Hematopoietic multipotent progenitor cell treated with erythropoietin and hydrocortisone succinate and interleukin-3 and kit ligand, for 6 days (in vitro differentiated cells): ENCODE measurements at places on chromosomes 3 and 15.

- DNase-seq: no peak
Observed at GRCh38 chr3:127410137-127410488, 122.3 kb upstream of the PRR20G start.

DNA sequence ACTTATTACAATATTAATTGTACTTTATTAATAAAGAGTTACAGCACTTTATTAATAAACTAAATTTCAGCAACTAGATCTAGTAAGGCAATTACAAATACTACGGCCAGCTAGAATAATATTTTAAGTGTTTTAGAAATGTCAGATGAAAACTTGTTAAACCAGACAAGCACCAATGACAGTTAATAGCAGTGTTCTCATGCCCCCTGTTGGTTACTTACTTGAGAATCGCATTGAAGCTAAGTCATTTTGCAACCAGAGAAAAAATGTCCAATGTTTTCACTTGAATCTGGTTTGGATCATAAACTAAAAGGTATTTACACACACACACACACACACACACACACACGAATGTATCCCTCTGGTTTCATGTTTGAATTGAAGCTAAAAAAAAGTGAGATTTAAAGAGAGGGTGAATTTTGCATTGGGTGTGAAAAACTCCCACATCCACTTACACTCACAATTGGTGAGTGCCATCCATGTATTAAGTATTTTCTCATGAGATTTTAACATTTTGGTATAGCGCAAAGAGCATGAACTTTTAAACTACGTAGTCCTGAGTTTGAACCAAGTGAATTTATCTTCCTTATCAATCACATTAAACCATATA lies 347.7 kb downstream of the ZBBX start:
- peak; percentile 51 for DNase-seq

DNA sequence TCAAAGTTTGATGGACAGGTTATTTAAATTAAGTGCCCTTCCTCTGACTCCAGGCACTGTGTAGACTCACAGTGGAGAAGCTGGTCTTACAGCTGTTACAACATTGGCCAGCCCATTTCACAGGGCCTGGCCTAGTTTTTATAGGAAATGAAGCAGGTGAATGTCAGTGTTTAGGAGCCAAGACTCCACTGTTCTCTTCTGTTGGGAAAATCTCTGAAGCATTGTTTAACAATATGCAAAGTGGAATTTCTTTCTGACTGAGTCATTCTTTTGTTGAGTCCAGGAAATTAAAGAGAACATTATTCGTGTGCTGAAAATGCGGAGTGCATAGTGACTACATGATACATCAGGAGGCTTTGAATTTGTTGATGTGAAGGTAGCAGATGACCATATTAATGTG lies 64.7 kb downstream of the ARRDC4 start:
- no peak for DNase-seq

DNA sequence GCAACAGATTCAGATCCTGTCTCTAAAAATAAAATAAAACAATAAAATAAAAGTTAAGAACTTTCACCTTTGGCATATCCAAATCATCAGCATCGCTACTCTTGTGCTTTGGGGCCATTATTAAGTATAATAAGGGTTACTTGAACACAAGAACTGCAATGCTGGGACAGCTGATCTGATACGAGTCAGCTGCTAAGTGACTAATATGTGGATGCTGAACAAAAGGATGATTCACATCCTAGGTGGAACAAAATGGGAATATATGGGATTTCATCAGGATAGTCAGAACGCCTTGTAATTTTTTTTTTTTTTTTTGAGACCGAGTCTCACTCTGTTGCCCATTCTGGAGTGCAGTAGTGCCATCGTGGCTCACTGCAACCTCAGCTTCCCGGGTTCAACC lies 29.7 kb downstream of the BUB1B start:
- no peak for DNase-seq

DNA sequence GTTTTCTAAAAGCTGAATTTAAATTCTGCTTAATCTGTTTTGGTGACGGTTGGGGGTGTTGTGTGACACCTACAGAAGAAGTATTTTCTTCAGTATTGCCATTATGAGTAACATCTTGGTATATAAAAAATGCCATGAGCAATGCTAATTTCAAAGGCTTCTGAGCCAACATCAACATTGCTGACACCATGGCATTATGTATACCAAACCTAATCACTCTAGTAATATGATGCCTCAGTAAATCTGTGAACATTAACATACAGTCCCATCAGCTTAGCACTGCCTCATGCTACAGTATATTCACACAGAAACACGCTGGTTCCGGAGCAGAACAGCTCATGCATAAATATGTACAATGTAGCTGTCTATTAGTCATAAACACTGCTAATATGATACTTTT lies 75.8 kb downstream of the ZPLD1 start:
- DNase-seq: no peak

- no peak for DNase-seq
Observed at GRCh38 chr15:46872981-46873330, 844.3 kb upstream of the SEMA6D start.

- peak; percentile 80 for DNase-seq
Observed at GRCh38 chr15:51775967-51776816, 24.8 kb downstream of the TMOD2 start.

- no peak for DNase-seq
Observed at GRCh38 chr3:41129731-41130130, 69.6 kb upstream of the CTNNB1 start.

- DNase-seq: no peak
Observed at GRCh38 chr15:90004252-90004651, 3.1 kb downstream of the ZNF710 start.

- peak; percentile 22 for DNase-seq
Observed at GRCh38 chr3:10772271-10773161, 43.5 kb upstream of the SLC6A11 start.

- no peak for DNase-seq
Observed at GRCh38 chr3:147246906-147247305, 159.4 kb downstream of the ZIC4 start.

GRCh38 chr3:145776782-145777408 lies 384.1 kb downstream of the PLOD2 start:
- DNase-seq: peak; percentile 63

DNA sequence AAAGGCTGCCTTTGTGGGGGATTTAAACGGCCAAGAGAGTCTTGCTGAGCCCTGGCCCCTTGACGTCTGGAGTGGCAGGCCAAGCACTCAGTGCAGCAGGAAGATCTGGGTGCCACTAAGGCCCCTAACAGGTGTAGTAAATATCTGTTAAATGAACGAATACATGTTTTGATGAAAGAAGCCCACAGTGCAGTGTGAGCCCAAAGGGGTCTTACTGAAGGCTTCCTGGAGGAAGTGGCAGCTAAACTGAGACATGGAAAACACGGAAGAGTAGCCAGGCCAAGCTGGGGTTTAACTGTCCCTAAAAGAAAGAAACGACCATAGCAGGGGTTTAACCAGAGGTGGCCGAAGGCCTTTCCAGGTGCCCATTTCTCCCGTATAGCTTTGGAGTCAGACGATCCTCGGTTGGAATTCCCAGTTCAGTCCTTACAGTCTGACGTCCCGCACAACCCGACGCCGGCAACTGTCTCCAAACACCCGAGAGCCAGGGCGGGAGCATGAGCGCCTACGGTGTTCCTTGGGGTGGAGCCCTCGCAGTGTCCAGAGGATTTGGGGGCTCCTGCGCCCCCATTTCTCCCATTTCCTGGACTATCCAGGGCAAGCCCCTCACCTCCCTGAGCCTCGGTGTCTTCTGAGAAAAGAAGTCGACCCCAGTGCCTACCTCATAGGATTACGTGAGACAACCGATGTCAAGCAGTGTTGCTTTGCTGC lies 910 bp upstream of the ABHD6 start:
- no peak for DNase-seq

DNA sequence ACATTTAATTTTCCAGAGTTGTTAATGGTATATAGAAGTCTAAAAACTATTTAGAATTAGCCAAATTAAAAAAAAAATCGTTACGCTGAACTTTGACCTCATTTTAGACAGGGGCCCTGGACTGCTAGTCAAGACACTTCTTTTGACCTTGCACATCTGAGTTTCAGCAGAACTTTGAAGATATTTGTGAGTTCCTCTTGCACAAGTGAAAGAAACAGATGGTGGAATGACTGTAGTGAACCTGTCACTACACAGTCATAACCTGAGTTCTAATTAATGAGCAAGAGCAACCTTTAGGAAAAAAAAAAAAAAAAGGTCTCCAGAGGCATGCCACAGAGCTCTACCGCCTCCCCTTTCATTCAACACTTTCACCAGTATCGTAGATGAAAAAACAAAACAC lies 5.3 kb downstream of the MYO5C start:
- DNase-seq: no peak

GRCh38 chr15:28125673-28126651 lies 26.8 kb upstream of the OCA2 start:
- DNase-seq: peak; percentile 85

DNA sequence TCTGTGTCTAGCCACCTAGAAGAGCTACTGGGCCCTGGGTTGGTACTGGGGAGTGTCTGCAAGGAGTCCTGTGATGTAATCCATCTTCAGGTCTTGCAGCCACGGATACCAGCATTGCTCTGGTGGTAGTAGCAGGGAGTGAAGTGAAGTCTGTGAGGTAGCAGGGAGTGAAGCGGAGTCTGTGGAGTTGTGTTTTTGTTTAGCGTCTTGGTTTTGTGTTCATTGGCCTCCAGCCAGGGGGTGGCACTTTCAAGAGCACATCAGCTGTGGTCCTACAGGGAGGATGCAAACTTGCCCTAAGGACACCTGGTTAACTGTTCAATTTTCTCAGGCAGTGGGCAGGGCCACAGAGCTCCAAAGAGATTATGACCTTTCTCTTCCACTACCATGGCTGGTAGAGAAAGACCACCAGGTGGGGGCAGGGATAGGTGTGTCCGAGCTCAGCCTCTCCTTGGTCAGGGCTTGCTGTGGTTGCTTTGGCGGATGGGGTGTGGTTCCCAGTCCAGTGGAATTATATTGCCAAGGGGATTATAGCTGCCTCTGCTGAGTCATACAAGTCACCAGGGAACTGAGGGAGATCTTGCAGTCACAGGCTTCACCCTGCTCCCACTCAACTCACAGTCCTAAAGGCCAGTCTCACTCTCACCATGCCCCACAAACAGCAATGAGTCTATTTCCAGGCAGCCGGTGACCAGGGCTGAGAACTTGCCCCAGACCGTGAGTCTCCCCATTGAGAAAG lies 424.7 kb downstream of the ZBBX start:
- no peak for DNase-seq

- no peak for DNase-seq
Observed at GRCh38 chr15:69896606-69897005, 201.1 kb downstream of the TLE3 start.

DNA sequence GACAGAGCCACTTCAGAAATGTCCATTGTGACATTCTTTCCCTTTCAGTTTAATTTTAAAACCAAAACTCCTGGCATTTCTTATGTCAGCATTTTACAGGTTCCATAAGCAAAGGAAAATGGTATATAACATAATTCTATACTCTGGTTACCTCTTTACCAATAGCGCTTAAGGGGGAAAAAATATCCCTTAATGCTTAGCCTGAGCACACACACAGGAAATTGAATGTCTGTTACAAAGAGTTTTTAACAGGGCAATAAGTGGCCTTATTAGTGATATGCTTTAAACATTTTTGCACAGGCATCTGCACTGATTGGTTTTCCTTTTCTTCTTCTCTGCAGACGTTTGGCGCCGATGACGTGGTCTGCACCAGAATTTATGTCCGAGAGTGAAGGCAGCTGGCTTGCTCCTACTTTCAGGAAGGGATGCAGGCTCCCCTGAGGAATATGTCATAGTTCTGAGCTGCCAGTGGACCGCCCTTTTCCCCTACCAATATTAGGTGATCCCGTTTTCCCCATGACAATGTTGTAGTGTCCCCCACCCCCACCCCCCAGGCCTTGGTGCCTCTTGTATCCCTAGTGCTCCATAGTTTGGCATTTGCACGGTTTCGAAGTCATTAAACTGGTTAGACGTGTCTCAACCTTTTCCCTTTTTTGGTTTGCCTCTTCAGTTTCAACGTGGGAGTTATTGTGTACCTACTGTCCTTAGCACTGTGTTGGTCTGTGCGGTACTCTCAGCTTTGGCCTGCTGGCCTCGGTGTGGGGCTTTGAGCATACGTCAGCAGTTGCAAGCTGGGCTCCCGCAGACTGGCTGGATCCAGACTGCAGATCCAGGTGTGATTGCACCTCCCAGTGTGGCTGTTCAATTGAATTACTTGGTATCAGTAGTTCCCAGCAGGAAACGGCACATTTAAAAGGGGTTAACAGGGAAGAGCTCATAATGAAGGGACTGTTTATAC lies 7.7 kb downstream of the CRABP1 start:
- DNase-seq: no peak

DNA sequence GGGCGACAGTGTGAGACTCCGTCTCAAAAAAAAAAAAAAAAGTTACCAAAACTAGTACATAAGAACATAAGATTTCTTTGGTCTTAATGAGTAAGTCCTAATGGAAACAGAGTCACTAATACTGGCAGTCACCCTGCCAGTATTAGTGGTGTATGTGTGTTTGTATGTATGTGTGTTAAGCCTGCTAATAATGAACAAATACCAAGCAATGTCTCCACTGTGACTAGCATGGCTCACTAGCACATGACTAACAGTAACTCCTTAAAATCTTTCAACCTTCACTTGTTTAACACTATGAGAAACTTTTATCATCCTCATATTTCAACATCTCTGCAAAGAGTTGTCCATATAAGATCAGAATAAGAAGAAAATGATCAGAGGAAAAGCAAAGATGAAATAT lies 231.0 kb upstream of the ATP11B start:
- no peak for DNase-seq

- no peak for DNase-seq
Observed at GRCh38 chr3:73716418-73716817, 91.7 kb upstream of the PDZRN3 start.

- no peak for DNase-seq
Observed at GRCh38 chr15:31993062-31993461, 37.3 kb upstream of the CHRNA7 start.

DNA sequence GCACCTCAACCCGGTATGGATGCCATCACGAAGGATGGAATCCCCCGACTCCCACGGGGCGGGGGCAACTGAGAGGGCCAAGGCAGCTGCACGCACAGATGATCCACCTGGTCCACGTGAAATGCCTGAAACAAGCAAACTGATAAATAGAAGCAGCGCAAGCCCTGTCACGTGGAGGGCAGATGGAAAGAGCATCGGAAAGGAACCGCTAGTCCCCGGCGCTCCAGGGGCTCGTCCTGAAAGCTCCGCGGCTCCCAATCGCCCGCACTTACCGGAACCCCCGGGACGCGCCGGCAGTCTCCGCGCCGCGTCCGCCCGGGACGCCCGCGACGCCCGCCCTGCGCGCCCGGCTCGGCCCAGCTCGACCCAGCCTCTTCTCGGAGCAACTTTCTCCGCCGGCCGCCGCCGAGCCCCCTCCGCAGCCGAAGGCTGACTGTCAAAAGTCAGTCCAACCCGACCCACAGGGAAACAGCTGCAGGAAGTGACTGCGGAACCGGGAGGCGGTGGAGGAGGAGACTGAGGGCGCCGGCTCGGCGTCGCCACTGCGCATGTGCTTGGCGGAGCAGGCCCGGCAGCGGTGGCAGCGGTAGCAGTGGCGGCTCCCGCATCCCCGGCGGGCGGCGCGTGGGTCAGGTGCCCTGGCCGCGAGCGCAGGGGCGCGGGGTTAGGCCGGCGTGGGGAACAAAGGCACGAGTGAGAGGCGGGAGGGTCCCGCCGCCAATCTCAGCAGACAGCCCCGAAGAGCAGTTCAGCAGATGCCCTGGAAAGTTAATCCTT lies at the start of gene ZMAT3:
Gene ZMAT3, minus strand, starts transcription at position 487 of the 777 bp plus-strand sequence. CDS start 4,057 bp downstream, outside the sequence.
- DNase-seq: peak; percentile 85
